Stimulated activated CD4-positive, alpha-beta T cell treated with anti-CD3 and anti-CD28 coated beads, TNF-alpha, amount 100 ng/mL, for 24 hours (primary cell): ENCODE measurements at places on chromosomes 6 and 20.

DNA sequence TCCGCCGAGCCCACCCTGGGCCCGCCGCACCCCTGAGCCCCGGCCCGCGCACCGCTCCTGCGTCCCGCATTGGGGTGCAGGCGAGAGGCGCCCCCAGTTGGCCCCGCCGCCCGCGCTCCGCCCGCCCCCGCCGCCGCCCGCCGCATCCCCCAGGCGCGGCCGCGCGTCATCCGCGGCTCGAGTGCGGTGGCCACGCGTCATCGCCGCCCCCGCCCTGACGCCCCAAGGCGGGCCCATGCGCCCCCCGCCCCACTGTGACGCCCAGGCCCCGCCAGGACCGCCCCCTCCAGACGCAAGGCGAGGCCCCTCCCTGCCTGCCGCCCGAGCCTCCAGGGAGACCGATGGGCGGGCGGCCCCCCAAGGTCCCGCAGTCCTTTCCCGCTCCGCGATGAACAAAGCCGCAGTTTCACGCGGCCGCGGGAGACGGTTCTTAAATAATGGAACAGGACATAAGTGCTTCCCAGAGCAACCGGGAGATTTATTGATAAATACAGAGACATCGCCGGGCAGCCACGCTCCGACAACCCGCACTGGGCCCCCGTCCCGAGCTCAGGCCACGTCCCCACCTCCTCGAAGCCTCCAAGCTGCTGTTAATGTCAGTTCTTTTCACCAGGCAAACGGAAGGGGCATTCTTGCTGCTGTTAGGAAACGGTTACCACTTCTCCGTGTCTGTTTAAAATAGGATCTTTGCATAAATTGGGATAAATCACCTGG is at the start of gene ANKRD60:
ANKRD60 (minus strand) TSS at position 170 of the 714 bp plus-strand sequence; CDS start at position 170, 0 bp downstream.
- DNase-seq, result peak; percentile 20

- no peak for DNase-seq
Measured at GRCh38 chr6:53359843-53360092, 11.0 kb upstream of the ELOVL5 start.

GRCh38 chr6:132567566-132567965 is 2.6 kb upstream of the TAAR6 start:
- no peak for DNase-seq

DNA sequence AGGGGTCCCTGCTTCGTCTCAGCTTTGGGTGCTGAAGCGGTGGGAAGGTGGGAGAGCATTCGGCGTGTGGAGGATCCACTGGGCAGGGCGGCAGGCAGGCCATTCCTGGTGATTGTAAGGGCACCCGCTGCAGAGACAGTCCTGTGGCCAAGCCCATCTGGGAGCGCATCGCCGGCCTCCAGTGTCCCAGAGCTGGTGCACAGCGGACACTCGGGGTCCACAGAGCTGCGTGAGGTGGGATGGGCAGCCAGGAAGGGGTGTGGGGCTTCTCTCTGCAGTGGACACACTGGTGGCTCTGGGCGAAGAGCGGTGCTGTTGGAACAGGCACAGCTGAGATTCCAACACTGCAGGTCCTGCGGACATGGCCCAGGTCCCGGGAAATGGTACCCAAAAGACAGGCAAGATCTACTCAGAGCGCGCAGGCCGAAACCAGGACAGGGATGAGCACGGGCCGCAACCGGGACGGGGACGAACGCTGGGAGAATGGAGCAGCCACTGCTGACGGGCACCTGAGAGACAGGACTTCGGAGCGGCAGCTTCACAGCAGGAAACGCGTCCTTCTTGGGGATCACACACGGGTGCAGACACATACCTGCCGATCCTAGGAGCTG is 188.2 kb downstream of the ERMARD start:
- no peak for DNase-seq

GRCh38 chr6:106120006-106120405 is 33.9 kb downstream of the PRDM1 start:
- DNase-seq, result no peak

DNA sequence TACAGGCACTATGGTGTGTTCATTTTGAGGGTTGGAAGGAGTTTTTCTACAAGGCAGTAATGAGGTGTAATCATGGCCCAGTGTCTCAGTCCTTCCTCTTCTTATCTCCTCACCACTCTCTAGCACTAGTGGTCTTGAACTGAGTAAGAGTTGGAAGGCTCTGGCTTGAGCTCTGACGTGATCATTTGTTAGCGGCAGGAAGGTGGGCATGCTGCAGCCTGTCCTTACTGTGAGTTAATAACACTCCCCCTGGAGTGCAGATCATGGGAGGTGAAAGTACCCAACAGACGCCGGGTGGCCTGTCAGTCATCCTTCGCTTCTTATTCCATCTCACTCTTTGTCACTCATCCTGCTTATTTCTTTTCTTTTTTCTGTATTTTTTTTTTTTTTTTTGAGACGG is 356.9 kb downstream of the CDKAL1 start:
- no peak for DNase-seq

DNA sequence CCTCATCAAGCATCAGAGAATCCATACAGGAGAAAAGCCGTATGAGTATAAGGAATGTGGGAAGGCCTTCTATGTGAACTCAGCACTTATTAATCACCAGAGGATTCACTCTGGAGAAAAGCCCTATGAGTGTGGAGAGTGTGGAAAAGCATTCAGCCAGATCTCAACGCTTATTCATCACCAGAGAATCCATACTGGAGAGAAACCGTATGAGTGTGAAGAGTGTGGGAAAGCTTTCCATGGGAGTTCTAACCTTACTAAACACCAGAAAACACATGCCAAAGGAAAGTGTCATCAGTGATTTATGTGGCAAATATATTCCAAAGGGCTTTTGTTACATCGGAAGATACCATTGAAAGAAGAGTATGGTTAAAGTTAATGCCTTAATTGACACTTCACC is 25.4 kb downstream of the ZKSCAN8 start:
- DNase-seq, result no peak

DNA sequence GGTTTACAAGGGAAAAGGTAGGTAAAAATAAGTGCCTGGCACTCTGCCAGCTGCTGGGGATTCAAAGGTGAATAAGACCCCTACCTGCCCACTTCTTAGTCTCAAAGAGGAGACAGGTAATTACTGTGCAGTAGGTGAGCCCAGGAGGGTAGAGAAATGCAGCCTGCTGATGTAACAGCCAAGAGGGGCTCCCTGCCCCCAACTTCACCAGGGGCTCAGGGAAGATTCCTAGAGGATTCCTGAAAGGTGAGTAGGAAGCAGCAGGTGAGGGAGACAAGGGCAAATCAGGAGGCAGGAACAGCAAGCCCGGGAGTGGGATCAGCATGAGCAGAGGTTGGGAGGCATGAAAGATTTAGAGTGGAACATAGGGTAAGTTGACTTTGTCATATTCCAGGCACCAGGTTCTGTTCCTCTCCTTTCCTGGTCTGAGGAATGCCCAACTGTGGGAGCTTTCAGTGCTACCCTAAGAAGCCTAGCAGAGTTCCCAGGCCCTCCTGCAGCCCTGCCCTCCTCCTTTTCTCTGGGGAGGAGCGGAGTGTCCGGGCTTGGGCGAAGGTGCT is 258.1 kb downstream of the LRFN2 start:
- DNase-seq, result no peak

GRCh38 chr6:160238278-160238711 is 20.3 kb downstream of the SLC22A2 start:
- DNase-seq, result no peak

DNA sequence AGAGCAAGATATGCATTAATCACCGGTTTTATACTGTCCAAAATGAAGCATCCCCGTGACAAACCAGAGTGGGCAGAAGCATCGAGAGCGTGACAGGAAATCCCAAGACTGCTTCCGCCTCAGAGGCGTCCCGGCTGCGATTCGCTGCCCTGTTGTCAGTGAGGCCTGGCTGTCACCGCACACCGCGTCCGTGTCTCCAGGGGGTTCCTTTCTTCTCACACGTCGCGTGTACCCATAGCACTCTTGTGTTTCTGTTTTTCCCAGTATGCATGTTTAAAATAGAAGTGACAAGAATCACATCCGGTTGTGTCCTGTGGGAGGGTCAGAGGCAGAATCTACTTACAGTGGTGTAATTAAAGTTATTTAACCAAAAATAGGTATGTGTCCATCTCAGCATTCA is 8.3 kb upstream of the ADRM1 start:
- no peak for DNase-seq

DNA sequence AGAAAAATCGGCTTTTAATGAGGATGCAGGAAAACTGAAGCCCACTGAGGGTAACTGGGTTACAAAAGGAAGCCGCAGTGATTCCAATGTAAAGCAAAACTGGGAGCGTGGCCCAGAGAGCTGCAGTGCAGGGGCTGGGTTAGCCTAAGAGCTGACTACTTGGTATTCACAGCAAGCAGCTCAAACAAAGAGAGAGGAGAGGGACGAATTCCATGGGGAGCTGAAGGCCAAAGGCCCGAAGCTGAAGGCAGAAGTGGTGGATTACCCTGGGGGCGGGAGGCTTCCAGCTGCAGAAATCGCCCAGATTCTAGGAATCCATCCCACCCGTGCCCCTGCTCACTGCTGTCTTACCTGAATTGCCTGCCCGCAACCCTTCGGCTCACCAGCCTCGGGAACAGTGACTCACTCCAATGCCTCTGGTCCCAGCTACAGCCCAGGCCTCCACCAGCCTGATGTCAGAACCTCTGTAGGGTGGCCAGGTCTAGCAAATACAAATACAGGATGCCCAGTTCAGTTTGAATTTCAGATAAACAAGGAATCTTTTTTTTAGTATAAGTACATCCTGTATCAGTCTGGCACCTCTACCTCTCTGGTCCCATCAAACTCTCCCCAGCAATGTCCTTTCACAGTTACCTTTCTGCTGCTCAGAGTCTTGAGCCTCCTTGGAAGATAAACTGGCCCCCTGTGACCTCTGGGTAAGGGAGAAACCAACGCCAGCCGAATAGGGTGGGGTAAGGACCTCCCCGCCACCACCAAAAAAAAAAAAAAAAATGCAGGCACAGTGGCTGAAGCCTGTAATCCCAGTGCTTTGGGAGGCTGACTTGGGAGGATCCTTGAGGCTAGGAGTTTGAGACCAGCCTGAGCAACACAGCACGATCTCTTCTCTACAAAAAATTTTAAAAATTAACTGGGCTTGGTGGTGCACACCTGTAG is 14.6 kb upstream of the ZMYND8 start:
- no peak for DNase-seq

GRCh38 chr6:158830736-158831135 is 11.6 kb upstream of the EZR start:
- no peak for DNase-seq

DNA sequence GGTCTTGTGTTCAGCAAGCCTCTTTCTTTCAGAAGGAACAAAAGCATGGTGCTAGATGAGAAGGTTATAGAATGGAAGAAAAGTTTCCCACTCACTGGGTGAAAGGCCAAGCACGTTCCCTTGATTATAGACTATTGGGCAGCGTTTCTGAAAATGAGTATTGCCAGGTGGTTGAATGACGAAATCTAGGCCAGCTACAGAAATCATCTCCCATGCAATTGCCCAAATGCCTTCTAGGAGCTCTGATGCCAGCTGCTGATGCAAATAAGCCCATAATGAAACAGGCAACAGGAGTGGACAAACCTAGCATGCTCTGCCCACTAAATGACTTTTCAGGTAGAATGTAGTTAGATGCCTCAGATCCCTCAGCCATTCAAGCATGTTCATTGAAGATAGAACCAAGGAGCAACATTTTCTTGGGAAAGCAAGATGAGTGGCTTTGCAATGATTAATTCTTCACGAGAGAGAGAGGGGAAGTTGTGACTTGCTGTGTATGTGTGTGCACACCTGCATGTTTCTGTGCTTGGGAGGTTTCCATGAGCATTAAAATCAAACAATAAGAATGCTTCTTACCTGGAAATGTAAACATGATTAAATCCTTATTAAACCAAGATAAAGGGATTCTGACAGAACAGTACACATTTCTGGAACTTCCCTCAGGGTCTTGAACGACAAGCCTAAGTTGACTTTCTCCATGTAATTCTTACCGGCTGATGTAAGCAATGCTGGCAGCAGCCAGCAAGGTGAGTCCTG is 43.6 kb downstream of the ADTRP start:
- no peak for DNase-seq

DNA sequence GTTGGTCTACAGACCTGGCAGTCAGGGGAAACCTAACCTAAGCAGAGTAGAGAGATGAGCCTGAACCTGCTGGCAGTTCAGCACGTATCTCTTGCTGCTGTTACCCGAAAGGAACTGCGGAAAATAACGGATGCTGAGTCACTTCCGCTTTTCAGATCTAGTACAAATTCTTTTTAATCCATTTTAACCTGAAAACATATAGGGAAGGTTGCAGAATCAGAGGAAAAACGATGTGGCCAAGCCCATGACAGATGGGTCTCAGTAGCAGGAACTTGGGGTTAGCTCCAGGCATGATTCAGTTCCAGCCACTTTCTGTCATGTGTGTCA is 351.9 kb upstream of the PRND start:
- DNase-seq, result peak; percentile 19

GRCh38 chr6:82588020-82588419 is 224.4 kb downstream of the TPBG start:
- no peak for DNase-seq

DNA sequence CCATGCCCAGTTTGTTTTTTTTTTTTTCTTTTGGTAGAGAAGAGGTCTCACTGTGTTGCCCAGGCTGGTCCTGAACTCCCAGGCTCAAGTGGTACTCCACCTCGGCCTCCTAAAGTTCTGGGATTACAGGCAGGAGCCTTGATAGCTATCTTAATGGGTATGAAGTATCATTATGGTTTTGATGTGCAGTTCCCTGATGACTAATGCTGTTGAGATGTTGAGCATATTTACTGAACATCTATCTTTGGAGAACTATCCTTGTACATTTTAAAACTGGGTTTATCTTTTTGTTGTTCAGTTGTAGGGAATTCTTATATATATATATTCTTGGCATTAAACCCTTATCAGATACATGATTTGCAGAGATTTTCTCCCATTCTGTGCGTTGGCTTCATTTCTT is 21.4 kb upstream of the MYL9 start:
- DNase-seq, result no peak

DNA sequence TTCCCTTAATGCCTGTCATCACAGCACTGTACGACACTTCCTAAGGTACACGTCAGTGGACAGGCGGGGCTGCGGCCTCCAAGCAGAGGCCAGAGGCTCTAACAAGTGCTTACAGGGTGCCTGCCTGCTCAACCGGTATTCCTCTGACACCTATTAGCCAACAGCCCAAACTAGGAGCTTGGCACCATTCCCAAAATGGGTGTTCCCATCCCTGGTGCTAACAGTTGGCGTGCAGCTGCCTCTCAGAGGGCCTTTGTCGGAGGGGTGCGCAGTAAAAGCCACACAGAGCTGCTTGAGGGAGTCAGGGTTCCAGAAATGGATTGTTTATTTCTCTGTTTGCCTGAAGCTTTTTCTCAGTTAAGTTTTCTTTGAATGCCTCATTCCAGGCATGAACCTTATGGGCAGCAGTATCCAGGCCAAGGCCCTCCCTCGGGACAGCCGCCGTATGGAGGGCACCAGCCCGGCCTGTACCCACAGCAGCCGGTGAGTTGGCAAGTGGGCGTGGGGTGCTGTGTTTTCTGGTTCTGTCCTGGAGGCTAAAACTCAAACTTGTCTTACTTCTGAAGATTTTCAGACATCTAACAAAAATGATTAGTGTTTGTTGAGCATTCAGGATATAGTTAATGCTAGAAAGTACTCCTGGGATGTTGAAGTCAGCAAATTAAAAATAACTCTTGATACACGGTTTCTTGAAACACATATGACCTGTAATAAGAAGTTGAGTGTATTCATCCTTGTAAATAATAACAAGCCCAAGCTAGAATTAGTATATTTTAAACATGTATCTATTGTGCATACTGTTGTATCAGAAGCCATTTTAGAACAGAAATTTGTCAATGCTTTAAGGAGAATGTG is 124.7 kb downstream of the TMEM242 start:
- no peak for DNase-seq

- DNase-seq, result no peak
Measured at GRCh38 chr20:31691646-31692275, 30.9 kb downstream of the BCL2L1 start.

GRCh38 chr6:117906958-117907600 is at the start of gene SLC35F1:
SLC35F1 (plus strand) TSS chr6:117907264.
- peak; percentile 25 for DNase-seq

GRCh38 chr20:55513954-55514353 is 491.4 kb downstream of the CBLN4 start:
- no peak for DNase-seq
